Stimulated activated CD8-positive, alpha-beta memory T cell treated with anti-CD3 and anti-CD28 coated beads, Interleukin-7, amount 100 ng/mL, for 1 hour (primary cell): ENCODE measurements at places on chromosomes 13 and 19.

DNA sequence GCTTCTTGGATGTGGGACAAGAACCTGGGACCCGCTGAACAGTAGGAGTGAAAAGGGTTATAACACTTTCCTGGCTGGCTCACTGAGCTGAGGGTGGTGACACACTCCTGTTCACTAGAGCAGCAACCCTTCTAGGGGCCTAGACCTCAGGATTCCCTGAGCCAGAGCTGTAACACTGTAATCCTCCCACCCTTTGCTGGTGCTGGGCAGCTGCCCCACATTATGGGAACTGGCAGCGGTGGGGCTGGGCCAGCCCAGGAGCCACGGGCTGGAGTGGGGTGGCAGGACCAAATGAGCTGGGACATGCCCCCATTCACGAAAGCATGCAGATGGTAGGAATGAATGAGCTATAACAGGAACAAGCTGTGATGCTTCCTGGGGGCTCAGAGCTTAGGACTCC, 110.6 kb downstream of the B3GLCT start:
- no peak for DNase-seq

DNA sequence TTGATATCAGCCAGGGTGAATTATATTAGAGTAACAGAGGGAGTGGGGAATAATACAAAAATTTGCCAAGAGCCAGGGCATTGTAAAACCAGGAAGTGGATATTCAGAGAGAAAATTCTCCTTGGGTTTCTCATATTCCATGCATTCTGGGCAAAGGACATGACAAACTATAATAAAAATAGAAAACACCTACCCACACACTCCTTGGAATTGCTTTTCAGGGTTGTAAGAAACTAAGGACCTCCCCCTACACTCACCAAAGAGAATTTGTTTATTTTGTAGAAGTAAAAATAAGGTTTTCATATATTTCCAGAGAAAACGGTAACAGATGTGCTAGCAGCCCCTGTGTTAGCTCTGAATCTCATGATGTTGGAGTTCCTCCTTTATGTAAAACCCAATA, 649.6 kb downstream of the SLITRK1 start:
- no peak for DNase-seq

- no peak for DNase-seq
Observed at GRCh38 chr13:57734306-57734705, 102.8 kb downstream of the PCDH17 start.

GRCh38 chr13:104976986-104977385, 1558.5 kb downstream of the EFNB2 start:
- DNase-seq: no peak

DNA sequence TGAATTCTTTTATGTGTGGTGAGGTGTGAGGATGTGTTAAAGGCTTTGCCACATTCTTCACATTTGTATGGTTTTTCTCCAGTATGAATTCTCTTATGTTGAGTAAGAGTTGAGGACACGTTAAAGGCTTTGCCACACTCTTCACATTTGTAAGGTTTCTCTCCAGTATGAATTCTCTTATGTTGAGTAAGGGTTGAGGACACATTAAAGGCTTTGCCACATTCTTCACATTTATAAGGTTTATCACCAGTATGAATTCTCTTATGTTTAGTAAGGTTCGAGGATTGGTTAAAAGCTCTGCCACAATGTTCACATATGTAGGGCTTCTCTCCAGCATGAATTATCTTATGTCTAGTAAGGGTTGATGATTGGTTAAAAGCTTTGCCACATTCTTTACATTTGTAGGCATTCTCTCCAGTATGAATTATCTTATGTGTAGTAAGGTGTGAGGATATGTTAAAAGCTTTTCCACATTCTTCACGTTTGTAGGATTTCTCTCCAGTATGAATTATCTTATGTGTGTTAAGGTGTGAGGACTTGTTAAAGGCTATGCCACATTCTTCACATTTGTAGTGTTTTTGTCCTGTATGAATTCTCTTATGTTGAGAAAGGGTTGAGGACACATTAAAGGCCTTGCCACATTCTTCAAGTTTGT, 27.1 kb downstream of the ZNF724 start:
- DNase-seq: no peak

DNA sequence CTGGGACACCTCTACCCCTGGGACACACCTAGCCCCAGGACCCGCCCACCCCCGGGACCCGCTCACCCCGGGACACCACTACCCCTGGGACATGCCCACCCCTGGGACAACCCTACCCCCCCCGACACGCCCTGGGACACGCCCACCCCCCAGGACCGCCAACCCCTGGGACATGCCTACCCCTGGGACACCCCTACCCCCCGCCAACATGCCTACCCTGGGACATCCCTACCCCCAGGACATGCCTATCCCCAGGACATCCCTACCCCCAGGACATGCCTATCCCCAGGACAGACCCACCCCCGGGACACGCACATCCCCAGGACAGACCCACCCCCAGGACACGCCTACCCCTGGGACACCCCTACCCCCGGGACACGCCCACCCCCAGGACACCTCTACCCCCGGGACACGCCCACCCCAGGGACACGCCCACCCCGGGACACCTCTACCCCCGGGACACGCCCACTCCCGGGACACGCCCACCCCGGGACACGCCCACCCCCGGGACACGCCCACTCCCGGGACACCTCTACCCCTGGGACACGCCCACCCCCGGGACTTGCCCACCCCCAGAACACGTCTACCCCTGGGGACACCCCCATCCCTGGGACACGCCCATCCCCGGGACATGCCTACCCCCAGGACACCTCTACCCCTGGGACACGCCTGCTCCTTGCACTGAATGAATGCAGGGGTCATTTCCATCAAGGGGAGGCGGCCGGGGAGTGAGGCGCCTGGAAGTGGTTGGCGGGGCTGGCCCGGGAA, 32.3 kb downstream of the ADPRHL1 start:
- DNase-seq: no peak

DNA sequence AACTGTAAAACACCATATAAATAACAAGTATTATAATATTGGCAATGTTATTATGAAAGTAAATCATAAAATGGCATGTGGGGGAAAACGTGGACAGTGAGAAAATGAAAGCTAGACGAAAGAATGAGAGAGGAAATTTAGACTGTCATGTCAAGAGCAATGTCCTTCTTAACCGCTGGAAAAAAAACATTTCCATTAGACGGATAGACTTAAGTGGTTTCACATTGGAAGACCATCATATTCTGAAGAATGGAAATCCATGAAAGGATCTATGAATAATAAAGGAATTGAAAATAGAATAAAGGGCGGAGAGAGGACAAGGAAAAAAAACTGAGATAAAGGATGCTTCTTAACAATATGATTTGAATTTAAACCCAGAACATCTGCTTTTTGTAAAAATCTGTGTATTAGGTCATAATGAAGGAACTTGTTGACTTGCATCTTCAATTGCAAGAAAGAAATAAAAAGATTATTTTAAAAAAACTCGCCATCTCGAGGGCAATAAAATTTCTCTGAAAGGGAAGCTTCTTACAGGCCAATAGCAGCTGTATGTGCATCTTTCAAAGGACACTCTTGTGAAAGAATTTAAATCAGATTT, 90.6 kb downstream of the SPRY2 start:
- no peak for DNase-seq

DNA sequence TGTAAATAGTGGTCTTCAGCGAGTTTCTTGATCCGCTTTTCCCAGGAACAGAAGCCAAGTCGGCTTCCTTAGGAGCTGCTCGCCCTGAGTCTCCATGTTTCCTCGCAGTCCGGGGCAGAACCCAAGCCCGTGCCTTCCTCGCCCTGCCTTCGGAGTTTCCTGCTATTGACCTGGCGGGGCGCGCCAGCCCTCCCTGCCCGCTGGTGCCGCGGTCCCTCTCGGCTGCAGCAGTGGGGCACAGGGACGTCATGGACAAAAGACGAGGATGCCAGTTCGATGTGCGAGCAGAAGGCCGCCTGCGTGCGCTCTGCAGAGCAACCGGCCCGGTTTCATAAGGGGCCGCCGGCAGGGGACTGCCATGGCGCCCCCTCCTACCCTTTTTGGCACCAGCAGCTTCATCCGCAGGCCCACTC, 156.6 kb downstream of the TM9SF2 start:
- DNase-seq: peak; percentile 3

DNA sequence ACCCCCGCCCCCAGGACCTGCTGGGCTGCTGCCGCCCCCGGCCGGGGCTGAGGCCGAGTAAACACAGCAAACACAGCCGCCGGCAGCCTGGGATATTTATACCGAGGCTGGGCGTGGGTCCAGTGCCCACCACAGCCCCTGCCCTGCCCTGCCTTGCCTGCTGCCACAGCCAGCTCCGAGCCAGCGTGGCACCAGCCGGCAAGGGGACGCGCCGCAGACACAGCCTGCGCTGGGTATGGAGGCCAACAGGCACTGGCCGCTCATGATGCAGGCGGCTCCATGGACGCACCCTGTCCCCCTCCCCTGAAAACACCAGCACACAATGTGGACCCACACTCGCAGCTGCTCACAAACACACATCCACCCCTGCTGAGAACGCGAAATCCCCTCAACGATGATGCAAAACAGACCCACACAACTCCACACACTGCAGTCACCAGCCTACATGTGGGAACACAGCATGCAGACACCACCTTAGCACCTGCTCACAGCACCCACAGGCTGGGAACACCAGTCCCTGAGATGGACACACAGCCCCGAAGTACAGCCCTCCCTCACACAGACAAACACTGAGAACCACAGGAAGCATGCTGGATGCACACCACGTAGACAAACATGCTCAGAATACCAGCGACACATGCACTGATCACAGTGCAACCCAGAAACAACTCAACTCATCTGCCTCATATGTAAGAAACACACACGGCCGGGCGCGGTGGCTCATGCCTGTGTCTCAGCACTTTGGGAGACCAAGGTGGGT, 16.2 kb downstream of the CCDC97 start:
- no peak for DNase-seq

DNA sequence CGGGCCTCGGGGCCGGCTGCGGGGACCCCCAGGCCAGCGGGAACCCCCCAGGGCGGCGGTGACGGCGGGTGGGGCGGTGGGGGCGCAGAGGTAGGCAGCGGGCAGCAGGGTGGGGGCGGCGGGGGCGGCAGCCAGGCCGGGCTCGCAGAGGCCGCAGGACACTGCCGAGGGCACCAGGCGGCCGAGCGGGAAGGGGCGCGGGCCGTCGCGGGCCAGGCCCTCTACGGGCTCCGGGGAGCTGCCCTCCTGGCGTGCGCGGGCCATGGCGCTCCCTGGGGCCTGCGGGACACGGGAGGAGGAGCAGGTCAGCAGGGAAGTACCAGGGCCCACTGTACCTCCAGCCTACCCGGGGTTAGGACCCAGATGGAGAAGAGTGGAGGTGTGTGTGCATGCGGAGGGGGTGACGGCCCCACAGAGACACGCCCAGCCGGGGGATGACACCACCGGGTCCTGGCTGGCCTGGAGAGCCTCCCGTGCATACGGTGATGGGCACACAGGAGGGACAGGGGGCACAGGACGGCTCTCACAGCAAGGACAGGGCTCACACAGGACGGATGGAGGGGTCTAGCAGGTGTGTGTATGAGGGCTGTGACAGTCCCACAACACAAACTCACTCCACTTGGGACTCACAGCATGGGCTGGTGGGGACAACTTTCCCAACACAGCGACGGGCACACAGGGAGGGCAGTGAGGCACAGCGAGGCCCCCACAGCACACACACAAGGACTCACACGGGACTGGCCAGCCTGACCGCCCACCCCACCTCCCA, 2.6 kb downstream of the BBC3 start:
- DNase-seq: no peak

- no peak for DNase-seq
Observed at GRCh38 chr13:63625869-63626268, 2210.2 kb upstream of the PCDH20 start.

- DNase-seq: no peak
Observed at GRCh38 chr13:101520672-101521071, 68.2 kb downstream of the ITGBL1 start.

GRCh38 chr19:35754370-35755130, 2.3 kb downstream of the HSPB6 start:
- DNase-seq: no peak

GRCh38 chr19:18220632-18221275, 5.5 kb downstream of the PDE4C start:
- no peak for DNase-seq

GRCh38 chr19:49349567-49349966, 12.6 kb downstream of the TEAD2 start:
- DNase-seq: no peak

DNA sequence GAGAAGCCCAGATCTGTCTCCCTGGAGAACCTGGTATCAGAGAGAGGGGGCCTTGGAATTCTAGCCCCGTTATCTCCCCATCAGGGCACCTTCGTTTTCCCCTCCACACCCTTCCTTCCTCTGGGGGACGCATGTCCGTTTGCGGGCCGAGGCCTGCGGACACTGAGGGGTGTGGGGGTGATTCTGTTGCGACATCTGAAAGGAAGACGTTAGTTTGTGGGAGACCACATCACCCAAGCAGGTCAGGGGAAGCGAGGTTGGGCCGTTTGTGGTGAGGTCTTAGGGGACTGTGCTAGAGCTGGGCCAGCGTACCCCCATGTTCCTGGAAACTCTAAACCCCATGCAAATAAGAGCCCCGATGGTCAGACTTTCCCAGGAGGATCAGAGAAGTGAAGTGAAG, 3.7 kb upstream of the HSH2D start:
- no peak for DNase-seq

DNA sequence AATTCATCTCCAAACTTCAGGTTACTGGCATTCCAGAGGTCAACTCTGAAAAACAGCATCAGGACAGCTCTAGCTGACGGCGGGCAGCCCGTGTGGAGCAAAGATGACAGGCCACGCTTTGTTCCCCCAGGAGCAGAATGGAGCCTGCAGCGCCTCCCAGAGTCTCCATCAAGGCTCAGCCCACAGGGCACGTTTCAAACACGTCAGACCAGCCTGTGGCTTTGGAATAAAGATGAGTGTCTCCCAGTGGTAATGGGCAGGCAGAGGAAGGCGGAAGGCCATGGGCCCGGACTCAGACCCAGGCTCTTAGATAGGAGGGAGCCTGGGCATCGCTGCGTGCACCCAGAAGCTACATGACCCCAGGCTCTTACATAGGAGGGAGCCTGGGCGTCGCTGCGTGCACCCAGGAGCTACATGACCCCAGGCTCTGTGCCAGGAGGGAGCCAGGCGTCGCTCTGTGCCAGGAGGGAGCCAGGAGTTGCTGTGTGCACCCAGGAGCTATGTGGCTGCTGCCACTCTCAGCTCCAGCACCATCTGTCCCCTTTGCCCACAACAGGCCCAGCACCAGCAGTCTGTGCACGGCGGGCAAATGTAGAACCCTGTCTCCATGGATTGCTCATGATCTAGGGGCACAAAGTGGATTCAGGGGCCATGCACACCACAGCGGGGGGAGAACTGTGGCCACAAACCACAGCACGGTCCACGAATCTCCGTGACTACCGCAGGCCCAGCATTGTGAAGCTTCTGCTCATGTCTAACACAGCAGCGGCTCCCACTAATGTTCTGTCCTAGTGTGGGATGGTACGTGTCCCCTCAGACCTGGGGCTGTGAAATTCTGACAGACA, 47.8 kb upstream of the C13orf46 start:
- DNase-seq: no peak

DNA sequence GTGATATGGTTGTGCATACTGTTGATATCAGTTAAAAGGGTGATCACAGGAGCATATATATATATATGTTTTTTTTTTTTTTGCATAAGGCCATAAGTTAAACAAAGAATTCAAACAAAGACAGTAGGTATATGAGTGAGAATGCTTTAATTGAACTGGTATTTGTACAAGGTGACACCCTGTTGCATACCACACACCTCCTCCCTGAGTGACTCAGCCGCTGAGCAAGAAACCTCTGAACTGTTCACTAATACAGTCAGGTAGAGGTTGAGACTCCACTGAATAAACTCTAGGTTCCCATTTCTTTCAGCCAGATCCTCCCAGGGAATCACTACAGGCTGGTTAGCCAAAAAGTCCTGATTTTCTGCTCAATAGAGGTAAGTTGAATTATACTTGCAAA, at the start of gene SCEL:
Gene SCEL, plus strand, starts transcription at position 259 of the 400 bp plus-strand sequence. CDS start 20,170 bp downstream, outside the sequence.
- no peak for DNase-seq
